ENCODE measurements at places on chromosomes 6 and 20.
A peak's percentile ranks its signal among the peaks of the same experiment; 100 is the strongest.

DNA sequence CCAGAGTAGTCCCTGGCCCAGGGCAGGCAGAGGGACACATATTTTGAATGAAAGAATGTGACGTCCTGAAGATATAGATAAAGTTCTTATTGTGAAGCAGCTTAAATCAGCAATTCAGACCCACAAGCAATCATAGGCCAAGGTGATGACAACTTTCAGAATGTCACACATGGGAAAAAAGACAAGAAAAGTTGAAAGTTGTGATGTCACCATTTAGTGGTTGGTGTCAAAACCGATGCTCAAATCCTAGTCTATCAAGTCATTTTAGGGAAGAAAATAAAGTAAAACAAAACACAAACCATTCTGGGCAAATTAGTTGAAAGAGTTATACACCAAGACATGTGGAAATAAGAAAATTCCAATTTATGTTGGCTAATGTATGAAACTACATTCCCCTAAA is 710.8 kb downstream of the DOK5 start:
- no peak for DNase-seq

GRCh38 chr6:38570750-38571149 is 69.0 kb downstream of the BTBD9 start:
- DNase-seq, result no peak

- DNase-seq, result no peak
These were observed 79.4 kb downstream of the CD24 start for GRCh38 chr6:106894978-106895702.

DNA sequence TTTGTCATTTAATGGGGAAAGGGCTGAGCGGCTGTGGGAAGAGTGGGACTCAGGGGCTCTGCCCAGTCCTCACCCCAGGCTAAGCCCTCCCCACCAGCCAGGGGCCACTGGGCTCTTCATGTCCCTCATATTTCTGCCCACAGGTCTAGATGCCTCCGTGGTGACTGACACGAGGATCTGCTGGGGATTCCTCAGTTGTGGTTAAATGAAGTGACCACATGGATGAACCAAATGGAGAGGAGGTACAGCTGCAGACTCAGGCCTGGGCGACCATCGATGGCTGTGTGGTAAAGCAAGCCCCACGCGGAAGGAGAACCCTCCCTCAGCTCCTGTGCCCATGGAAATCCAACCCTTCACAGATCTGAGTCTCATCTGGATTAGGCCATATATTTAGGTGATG is 29.4 kb downstream of the RAET1L start:
- DNase-seq, result no peak

DNA sequence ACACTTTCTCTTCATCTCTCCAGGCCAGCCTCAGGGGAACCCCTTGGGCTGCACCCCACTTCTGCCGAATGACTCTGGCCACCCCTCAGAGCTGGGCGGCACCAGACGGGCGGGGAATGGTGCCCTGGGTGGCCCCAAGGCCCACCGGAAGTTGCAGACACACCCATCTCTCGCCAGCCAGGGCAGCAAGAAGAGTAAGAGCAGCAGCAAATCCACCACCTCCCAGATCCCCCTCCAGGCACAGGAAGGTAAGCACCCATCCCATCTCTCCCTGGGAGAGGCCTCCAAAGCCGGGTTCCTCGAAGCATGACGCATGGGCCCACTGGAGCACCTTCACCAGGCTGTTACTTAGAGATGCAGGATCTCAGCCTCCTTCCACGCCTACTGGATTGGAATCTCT is 11.3 kb downstream of the MDFI start:
- no peak for DNase-seq

GRCh38 chr6:70246118-70246517 is 56.8 kb downstream of the COL9A1 start:
- no peak for DNase-seq

- DNase-seq, result no peak
These were observed 38.7 kb downstream of the RGS17 start for GRCh38 chr6:153092082-153093013.

- DNase-seq, result no peak
These were observed 135.3 kb downstream of the CDH4 start for GRCh38 chr20:61387204-61387953.

DNA sequence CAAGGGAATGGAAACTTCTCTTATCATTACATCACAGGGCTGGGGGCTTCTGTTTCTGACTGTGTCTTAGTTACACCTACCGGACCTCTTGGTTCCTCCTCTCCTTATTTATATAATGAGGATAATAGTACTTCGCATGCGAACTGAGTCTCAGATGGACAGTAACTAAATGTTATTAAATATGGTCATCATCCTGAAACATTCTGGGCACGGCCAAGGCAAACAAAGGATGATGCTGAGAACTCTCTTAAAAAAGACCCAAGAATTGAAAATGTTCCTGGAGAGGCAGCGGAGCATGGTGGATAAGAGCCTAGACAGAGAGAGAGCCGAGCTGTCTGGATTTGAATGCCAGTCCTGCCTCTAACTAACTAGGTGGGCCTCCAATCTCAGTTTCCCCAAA is 119.8 kb upstream of the SASH1 start:
- no peak for DNase-seq

- DNase-seq, result no peak
These were observed 386.8 kb upstream of the JAG1 start for GRCh38 chr20:11060423-11061185.

- no peak for DNase-seq
These were observed 37.4 kb downstream of the HIVEP2 start for GRCh38 chr6:142907544-142907943.

GRCh38 chr6:118283766-118284165 is 264.3 kb upstream of the PLN start:
- DNase-seq, result no peak

GRCh38 chr6:36682328-36683144 is 4.0 kb downstream of the CDKN1A start:
- DNase-seq, result peak; percentile 31

GRCh38 chr20:55919319-55919718 is 86.0 kb downstream of the CBLN4 start:
- DNase-seq, result no peak

- no peak for DNase-seq
These were observed 231.2 kb downstream of the ANKRD60 start for GRCh38 chr20:57996936-57997890.

- no peak for DNase-seq
These were observed 126.4 kb downstream of the SCML4 start for GRCh38 chr6:107697682-107698081.

DNA sequence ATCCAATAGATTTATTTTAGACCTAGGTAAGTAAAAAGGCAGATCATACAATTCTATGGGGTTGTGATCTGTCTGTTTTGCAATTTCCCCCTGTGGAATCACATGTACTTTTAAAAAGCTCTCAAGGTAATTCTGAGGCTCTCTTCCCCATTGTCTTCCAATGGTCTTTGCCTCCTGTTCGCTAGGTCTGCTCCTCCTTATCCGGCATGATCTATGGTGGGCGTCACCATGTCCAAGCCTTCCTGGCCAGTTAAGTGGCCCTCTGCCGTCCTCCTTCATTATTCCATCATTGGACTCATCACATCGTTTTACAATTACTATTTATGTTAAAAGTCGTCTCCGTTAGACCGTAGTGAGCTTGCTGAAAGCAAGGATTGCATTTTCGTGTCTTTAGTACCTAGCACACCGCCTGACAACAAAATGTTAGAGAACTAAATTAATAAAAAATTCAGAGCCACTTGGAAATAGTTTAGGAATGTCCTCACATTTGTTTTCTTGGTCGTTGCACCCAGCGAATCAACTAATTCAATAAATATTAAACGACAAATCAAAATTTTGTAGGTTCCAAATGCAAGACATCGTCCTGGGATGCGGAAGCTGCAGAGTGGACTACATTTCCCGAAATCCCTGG is 2.2 kb upstream of the STXBP5 start:
- DNase-seq, result no peak

DNA sequence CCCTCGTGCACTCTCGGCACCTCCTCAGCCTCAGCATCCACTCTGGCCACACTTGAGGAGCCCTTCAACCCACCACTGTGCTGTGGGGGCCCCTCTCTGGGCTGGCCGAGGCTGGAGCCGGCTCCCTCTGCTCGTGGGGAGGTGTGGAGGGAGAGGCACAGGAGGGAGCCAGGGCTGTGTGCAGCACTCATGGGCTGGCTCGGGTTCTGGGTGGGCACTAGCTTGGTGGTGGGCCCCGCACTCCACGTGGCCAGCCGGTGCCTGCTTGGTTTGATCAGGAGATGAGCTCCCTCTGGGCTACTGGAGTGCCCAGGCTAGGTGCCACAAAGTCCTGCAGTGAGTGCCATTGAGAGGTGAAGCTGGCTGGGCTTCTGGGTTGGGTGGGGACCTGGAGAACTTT is 949.4 kb upstream of the GJE1 start:
- DNase-seq, result no peak

GRCh38 chr6:156113631-156114030 is 658.0 kb upstream of the NOX3 start:
- DNase-seq, result no peak

- no peak for DNase-seq
These were observed 91.2 kb upstream of the SCP2D1 start for GRCh38 chr20:18722371-18722770.

DNA sequence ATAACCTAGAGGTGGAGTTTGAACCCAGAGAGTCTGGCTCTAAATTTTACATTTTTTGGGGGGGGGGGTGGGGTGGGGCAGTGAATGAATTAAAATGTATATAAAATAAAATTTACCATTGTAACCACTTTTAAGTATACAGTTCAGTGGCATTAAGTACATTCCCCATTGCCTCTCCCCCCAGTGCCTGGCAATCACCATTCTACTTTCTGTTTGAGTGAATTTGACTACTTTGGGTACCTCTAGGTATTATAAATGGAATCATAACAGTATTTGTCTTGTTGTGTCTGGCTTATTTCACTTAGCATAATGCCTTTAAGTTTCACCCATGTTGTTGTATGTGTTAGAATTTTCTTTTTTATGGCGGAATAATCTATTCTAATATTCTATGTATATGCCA is 2.7 kb downstream of the FAM110A start:
- no peak for DNase-seq

GRCh38 chr6:157982102-157982562 is 469 bp downstream of the SYNJ2 start:
- no peak for DNase-seq

GRCh38 chr6:31805939-31806469 is 762 bp downstream of the LSM2 start:
- no peak for DNase-seq

DNA sequence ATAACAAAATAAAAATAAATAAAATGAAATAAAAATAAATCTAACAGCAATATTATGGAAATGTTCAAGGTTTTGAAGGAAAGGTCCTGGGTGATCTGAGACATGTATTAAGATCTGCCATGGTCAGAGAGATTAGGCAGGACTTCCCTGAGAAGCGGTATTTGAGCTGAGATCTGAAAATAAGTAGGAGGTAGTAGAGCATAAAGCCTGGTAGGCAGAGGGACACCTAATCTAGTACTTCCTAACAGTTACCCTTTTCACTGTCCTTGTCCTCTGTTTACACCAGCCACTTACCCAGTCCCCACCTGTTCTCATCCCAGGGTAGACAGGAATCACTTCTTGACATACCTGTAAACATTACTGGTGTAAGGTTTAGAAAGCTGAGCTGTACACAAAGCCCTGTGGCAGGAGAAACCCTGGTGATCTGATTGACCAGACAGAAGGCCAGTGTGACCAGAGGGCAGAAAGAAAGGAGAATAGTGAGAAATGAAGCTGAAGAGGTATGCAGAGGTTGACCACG is 8.3 kb upstream of the ZNF318 start:
- DNase-seq, result no peak

DNA sequence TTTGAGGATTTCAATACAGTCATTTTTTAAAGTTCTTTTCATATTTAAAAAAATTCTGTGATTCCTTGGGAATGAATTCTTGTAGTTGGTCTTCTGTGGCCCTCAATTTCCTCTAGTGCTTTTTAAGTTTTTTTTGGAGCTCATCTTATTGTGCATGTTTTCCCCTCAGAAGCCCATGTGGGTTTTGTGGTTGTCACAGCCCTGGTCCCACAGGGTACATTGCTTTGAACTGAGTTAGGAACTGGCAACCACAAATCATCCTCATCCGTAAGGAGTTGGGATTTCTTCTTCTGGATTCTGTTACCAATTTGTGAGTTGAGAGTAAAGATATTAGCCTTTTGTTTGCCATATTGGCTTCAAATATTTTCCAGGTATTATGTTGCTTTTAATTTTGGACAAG is 89.9 kb downstream of the AKAP7 start:
- no peak for DNase-seq

DNA sequence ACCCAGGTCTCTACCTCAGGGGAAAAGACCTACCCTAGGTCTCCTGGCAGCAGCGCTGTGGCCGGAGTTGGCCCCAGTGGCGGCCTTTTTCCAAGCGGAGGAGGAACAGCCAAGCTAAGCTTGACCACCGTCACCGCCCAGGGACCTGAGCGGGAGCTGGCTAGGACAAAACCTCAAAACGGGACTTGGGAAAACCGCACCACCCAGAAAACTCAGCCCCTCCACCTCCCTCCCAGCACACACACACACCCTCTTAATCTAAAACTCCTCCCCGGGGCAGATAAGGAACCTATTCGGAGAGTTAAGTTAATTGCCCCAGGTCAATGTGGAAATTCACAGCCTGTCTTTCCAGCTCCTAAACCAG is 2.7 kb upstream of the TRERF1 start:
- DNase-seq, result no peak

- DNase-seq, result no peak
These were observed 13.5 kb upstream of the MOXD1 start for GRCh38 chr6:132414761-132415160.

- no peak for DNase-seq
These were observed 3.7 kb upstream of the BEND6 start for GRCh38 chr6:56951049-56951831.

DNA sequence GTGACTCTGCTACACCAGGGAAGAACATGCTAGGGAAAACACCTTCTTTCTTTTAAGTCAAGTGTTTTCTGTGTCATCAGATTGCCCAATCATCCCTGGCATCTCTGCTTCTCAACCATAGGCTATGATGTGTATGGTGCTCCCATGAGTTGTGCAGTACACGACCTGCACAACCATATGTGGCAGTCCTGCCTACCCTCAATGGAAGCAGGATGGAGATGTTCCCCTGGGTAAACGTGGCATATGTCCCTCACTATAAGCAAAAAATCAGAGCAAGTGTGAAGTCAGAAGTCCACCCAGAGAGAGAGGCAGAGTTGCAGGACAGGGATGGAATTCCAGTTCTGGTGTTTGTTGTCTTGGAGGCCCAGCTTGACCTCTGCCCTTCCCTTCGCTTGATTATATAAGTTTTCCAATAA is 10.3 kb upstream of the SNHG17 start:
- no peak for DNase-seq

DNA sequence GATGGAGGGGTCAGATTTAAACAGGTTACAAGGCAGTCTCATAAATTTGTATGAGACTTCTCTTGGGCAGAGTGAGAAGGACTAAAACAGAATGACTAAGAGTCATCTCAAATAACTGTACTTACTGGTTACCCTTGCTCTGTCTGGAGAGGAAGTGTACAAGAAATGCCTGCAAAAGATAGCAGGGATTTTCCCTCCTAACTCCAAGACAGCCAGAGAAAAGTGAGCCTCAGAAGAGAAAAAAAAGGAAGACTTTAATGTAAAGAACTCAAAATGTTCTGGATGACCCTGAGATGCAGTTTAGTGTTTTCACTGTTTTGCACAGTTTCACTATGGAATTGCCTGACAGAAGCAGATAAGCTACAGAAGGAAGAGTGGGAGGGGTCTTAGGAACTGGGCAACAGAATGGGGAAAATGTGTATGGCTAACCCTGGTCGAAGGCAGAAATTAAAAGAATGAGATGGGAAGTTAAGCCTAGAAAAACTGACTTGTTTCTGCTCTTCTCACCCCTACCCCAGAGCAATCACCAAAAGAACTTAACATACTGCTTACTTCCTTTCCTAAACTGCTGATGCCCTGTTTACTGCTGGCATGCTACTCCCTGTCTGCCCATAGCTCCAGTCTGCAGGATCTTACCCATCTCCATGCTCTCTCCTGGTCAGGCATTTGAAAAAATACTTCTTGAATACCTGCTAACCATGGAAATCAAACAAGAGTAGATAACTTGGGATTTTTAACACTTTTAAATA is 98.1 kb upstream of the MARCKS start:
- no peak for DNase-seq
